ENCODE measurements at places on chromosomes 2 and 18.
A peak's percentile ranks its signal among the peaks of the same experiment; 100 is the strongest.

DNA sequence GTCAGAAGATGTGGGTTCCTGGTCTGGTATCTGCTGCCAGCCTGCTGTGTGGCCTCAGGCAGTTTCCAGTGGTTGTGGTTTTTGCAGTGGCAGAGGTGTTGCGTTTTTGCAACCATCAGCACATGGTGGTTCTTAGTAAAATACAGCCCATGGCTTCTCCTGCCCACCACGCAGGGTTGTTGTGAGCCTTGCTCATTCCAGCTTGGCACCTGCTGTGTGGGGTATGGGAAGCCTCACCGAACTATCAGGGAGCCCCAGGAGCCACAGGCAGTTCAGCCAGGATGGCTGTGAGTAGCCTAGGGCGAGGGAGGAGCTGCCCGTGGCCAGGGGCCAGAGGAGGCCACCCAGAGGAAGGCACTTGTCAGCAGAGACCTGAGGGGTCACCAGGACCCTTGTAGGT, 9.8 kb downstream of the ARID5A start:
- no peak for DNase-seq

- no peak for DNase-seq
Measured at GRCh38 chr2:62806231-62806630, 100.7 kb downstream of the EHBP1 start.

- no peak for DNase-seq
Measured at GRCh38 chr2:96926791-96927190, 56.9 kb upstream of the SEMA4C start.

GRCh38 chr2:167275046-167275445, 386.8 kb downstream of the XIRP2 start:
- no peak for DNase-seq

DNA sequence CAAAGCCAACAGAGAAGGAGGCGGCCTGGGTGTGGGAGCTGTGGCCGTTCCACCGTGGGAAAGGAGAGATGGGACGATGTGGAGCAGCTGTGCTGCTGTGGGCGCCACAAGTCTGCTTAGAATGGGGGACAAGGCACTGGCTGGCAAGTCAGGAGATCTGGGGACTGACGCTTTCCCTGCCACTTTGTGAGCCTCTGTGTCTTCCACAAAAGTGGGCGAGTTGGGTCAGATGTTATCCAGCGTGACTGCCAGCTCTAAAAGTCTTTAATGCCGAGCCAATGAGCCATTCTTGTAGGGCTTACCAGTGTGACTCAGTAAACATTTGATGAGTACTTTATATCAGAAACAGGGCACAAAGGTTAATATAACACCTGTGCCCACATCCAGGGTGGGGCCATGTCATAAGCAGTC, 113.6 kb upstream of the MGAT5 start:
- no peak for DNase-seq

GRCh38 chr2:209425471-209426071, 1.7 kb downstream of the MAP2 start:
- peak; percentile 37 for DNase-seq

DNA sequence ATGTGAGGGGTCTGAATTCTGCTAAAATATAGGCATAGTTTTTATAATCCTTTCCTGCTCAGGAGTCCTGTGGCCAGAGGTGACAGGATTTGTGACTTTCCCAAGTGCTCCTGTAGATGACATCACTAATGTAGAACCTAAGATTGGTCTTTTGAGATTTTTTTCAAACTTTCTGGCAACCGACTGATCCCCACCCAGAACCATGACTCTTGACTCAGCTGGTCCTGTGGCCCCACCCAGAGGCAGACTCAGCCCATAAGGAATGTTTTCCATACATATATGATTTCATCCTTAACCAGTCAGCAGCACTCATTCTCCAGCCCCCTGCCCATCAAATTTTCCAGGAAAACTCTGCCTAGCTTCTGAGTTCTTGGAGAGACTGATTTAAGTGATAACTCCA, 46.8 kb downstream of the COMMD1 start:
- no peak for DNase-seq

- no peak for DNase-seq
Measured at GRCh38 chr2:128568106-128568505, 249.4 kb upstream of the HS6ST1 start.

DNA sequence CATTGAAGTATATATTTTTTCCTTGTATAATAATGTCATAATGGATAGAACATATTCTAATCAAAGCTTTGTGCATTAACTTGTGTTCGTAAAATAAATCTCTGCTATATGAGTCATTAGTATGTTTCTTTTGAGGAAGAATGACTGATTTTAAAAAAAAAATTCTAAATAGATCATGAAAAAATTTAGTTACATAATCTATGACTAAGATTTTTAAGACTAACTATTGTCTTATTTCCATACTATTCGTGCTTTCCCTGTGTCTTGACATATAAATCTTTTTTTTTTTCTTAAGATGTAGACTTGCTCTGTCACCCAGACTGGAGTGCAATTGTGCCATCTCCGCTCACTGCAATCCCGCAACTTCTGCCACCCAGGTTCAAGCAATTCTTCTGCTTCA, 226.1 kb downstream of the DSEL start:
- peak; percentile 17 for DNase-seq

DNA sequence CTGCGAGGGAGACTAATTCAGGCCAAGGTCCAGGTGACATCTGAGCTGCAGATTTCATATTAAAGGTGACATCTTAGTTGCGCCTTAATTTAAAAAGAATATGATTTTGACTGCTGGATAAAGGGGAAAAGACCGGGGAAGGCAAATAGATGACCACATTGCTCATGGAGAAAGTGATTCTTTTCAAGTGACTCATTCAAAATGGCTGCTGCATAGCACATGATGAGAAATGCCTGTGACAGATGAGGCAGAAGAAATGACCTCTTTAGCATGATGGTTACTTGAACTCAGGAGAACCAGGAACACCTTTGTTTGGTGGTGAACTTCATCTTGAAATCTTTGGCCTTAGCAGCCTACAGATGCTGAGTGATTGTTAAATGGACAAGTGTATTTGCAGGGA, 385.8 kb upstream of the TRIB2 start:
- no peak for DNase-seq

DNA sequence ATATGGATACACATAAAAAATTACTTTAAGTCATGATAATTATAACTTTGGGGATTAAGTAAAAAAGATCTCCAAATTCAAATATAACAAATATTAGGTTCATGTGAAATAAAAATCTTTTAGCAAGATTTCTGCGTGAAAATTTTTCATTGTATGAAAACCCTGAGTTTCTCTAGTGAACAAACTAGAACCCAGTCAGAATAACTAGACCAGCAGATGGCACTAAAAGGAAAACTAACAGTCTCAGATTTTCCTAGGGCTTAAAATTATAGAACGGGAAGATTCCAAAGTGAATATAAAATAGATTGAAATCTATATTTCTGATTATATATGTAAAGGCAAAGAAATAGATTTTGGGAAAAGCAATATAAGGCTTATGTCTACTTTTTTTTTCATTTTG, 43.3 kb downstream of the TMEM200C start:
- DNase-seq, result no peak

- DNase-seq, result peak; percentile 64
Measured at GRCh38 chr2:128949360-128949759, 630.7 kb upstream of the HS6ST1 start.

GRCh38 chr2:16167870-16168426, 227.6 kb downstream of the MYCN start:
- no peak for DNase-seq

DNA sequence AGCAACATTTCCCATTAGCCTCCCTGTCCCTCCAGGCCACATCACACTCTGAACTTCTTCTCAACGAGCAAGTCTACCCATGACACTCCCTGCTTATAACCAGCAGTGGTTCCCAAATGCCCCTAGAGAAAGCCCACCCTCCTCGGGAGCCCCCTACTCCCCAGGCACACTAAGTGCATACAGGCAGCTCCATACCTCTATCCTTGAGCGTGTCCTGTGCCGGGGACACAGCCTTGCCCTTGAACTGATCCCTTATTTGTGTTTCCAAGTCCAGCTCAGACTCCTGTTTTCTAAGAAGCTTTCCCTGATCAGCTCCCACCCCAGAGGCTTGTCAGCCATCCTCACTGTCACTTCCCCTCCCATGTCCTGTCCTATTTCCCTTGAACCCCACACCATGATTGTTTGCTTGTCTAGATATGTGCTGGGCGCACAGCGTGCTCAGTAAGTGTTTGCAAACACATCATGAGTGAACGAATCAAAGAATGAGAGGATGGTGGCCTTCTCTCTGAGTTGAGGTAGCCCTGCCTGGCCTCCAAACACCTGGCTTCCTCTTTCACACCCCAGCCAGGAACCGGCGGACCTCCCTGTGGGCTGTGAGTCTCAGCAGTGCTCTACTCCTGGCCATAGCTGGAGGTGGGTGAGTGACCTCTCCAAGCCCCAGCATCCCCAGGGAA, 2.1 kb downstream of the TEX51 start:
- no peak for DNase-seq

DNA sequence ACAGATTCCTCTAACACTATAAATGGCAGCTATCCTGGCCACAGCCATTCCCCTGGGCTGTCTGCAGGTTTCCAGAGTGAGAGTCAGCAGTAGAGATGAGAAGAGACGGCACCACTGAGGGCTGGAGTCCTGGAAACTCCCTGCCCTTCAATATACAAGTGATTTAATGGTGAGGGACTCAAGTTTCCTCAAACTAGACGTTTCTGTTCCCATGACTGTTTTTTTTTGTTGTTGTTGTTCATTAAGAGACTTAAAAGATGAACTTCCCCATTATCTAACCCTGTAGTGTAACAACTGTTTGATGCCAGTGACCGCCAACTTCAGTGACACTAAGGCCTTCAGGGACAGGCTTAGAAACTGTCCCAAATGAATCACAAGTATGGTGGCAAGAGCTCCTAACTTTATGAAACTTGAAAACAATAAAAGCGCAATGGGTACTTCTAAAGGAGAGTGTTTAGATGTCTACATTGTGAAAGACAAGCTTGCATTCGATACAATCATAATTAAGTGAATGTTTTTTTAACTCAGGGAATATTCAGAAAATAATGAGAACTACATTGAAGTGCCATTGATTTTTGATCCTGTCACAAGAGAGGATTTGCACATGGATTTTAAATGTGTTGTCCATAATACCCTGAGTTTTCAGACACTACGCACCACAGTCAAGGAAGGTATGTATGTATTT, 34.0 kb downstream of the IL1R2 start:
- DNase-seq, result no peak

- no peak for DNase-seq
Measured at GRCh38 chr2:177670791-177671535, 278.4 kb downstream of the AGPS start.

- no peak for DNase-seq
Measured at GRCh38 chr18:78999939-79000338, 20.3 kb downstream of the SALL3 start.

DNA sequence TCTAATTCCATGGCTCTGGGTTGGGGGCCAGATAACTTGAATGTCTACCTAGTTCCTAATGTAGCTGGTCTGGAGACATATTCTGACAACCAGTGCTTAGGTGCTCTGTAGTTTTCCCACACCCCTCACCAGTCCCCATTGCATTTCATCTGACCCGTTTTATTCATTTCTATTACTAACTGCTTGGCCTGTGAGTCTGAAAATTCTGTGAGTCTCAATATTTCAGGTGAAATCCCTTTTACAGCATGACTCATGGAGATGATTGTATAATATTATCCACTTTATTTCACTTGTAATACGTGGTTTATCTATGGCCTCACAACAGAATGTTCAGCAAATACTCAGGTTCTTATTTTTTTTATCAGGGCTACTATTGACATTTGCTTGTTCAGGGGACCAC, 103.7 kb upstream of the UGP2 start:
- peak; percentile 83 for DNase-seq

DNA sequence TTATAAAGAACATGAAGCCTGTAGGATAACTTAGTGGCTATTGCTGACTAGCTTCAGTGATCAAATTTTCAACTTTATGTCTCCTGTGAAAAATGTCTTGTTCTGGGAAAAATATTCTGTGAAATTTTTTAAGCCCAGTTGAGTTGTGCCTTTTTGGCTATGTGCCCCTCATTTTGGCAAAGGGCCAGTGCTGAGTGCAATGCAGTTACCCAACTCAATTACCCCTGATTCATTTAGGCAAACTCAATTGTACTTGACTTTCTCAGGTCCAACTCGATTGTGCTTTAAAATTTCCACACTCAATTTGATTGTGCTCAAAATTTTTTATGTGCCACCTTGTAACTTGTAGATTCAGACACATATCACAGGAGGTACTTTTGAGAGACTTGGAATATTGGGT, 548.8 kb upstream of the NRP2 start:
- DNase-seq, result no peak

GRCh38 chr2:201699416-201699815, 972 bp upstream of the MPP4 start:
- no peak for DNase-seq

GRCh38 chr2:6749962-6750361, 115.7 kb downstream of the CMPK2 start:
- DNase-seq, result no peak

GRCh38 chr18:61948281-61948741, 55.5 kb upstream of the RNF152 start:
- peak; percentile 66 for DNase-seq

- DNase-seq, result no peak
Measured at GRCh38 chr2:47165001-47165555, 10.0 kb upstream of the STPG4 start.

DNA sequence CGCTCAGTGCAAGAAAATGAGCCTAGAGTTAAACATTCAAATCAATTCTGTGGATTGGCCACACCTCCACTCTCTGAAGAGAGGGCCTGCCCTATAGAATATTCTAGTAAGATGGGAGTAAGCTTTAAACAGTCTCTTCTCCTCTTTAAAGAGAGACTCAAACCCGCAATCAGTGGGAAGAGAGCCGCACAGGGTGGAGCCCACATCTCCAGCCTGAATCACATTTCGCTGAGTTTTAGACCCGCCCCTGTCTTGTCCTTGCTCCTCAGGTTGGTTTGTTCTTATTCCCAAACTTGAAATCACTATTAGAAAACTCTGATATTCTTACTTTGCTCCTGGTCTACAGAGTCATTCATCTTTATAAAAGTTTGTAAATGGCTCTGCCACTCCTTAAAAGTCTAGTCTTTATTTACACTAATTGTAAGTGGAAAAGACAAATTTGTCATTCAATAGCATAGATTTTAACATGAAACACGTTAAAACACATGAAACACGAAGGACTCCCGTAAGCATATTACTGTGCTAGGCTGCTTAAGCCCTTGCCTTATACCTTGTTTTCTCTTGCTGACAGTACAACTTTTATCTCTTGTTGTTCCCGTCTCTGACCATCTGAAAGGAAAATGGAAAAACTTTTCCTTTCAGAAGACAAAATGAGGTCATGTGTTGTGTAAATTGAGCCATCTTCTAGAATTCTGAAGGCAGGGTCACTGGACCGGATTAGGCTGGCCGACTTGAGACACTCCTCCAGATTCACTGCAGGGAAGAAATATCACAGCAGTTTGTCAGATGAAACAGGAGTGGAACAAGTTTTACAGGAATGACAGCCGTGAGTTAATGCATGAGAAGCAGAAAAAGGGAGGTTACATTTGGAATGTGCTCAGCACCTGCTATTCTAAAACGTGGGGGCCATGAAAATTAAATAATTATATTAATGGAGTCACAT, 5.6 kb downstream of the DSC1 start:
- peak; percentile 48 for DNase-seq

- DNase-seq, result no peak
Measured at GRCh38 chr2:106882673-106883072, 3.3 kb downstream of the ST6GAL2 start.

GRCh38 chr2:239188536-239188935, 212.3 kb downstream of the HDAC4 start:
- no peak for DNase-seq

Data from foreskin keratinocyte (primary cell).